Retinal pigment epithelial cell (primary cell): ENCODE measurements at places on chromosomes 4 and X.

- DNase-seq: no peak
These were observed 343.7 kb downstream of the PDHA2 start for GRCh38 chr4:96183611-96184010.

DNA sequence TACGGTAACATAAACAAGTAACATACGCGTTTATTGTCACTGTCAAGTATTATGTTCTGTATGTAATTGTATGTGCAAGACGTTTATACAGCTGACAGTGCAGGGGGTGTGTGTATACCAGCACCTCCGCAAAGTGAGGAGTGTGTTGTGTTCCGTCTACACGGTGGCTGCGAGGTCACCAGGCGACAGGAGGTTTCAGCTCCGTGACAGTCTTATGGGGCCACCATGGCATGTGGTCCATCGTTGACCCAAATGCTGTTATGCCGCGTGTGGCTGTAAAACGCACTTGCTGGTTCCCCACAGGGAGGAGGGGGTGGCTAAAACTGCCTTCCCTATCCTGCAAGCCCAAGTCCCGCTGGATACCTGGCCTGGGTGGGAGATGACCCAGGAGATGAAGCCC, 25.0 kb downstream of the NSG1 start:
- DNase-seq: no peak

GRCh38 chr4:129278868-129279267, 182.9 kb downstream of the C4orf33 start:
- DNase-seq: no peak

GRCh38 chr4:173398220-173398619, 696 bp downstream of the SCRG1 start:
- no peak for DNase-seq

DNA sequence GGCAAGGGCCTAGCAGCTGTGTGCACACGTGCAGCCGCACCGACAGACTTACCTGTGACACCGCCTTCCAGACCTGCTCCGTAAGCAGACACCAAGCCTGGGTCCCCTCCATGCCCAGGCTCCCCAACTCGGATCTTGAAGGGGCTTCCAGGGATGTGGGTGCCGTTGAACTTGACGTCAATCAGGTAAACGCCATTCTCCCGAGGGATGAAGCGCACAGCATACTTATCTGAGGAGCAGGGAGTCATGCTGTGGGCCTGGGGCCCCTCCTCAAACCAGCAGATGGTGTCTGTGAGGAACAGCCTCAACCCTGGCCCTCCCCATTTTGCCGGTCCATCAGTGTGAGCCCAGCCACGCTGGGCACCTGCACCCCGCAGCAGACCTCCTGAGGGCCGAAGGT, 24.5 kb downstream of the FLNA start:
- DNase-seq: no peak

DNA sequence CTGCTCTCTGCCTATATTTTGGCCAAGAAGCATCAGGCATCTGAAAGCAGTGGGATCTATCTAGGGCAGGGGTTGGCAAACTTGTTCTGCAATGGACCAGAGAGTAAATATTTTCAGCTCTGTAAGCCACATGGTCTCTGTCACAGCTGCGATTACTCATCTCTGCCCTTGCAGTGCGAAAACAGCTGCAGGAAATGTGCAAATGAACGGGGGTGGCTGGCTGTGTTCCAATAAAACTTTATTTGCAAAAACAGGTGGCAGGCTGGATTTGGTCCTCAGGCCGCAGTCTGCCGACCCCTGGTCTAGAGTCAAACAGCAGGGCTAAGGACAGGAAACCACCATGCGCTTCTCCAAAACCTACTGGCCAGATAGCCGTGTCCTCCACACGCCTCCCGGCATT, 48.6 kb downstream of the ACOX3 start:
- no peak for DNase-seq

- no peak for DNase-seq
These were observed 275.7 kb upstream of the RASGEF1B start for GRCh38 chr4:81747242-81747930.

DNA sequence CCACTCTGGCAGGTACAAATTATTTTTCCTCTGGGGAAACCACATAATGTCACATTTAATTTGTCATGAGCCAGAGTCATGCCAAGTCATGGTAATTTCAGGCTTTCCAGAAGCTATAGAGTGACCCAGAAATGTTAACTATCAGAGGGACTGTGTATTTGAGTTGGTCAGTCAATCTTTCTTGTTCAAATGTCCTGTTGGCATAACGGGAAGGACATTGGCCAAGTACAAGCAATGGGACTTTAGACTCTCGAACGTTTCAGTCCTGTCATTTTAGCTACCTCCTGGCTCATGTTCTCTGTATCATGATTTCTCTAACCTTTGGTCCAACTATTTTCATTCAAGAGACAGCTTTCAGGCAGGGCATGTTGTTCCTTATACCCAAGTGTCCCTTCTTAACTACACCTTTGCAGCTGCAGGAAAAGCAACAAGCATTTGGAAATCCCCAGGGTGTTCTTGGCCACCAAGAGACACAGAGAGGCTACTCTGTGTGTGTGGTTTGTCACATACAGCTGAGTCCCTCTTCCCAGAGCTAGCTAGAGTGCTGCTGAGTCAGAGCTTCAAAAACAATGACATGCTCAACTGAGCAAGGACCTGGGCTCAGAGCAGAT, 142.6 kb downstream of the EGF start:
- no peak for DNase-seq

- DNase-seq: no peak
These were observed 10.5 kb upstream of the THOC2 start for GRCh38 chrX:123743312-123743711.

- DNase-seq: peak; percentile 82
These were observed 32.0 kb downstream of the LIMCH1 start for GRCh38 chr4:41569961-41570360.

GRCh38 chrX:10514891-10515290, 105.5 kb downstream of the MID1 start:
- no peak for DNase-seq

- no peak for DNase-seq
These were observed 55.1 kb downstream of the RAB40A start for GRCh38 chrX:103464072-103464773.

DNA sequence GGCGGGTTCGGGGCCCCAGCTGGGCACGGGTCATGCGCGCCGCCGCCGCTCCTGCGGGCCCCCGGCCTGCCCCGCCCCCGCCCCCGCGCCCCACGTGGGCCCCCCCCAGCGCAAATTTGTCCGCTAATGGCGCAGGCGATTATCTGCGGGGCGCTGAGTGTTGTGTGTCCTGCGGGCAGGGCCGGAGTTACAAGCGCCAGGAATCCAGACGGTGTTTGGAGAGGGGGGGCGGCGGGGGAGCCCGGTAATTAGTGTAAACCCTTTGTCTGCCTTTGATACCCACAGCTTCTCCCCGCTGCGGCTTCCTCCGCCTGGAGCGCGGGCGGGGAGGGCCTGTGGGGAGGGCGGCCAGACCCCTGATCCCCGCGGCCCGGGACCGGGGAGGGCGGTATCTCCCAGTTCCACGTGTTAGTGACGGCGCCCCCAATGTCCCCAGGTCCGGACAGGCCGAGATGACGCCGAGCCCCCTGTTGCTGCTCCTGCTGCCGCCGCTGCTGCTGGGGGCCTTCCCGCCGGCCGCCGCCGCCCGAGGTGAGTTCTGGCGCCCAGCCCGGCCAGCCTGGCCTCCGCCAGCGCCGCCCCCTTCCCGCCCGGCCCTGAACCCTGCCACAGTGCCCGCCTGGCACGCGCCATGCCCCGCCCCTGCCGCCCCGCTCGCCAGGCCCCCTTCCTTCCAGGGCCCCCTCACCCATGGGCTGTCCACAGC, 761 bp downstream of the FGFRL1 start:
- DNase-seq: no peak

- DNase-seq: no peak
These were observed 114.1 kb upstream of the RAP2C start for GRCh38 chrX:132333351-132333750.

DNA sequence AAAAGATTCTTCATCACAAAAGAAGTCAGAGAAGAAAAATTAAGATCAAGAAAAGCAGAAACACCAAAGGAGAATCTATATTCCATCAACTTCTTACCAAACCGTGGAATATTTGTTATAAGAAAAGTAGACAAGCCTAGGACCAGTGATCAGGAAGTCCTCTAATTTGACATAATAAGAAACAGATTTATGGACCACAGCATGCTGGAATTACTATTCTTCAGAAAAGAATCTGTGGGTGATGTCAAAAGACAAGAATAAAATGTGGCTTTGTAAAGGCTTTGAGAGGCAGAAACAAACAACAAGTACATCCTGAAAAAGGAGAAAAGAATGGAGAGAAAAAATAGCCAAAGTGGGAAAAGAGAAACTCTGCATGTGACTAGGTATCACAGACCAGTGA, 123.3 kb downstream of the SLC10A7 start:
- no peak for DNase-seq

GRCh38 chr4:23268072-23268771, 575.5 kb downstream of the GBA3 start:
- DNase-seq: no peak

DNA sequence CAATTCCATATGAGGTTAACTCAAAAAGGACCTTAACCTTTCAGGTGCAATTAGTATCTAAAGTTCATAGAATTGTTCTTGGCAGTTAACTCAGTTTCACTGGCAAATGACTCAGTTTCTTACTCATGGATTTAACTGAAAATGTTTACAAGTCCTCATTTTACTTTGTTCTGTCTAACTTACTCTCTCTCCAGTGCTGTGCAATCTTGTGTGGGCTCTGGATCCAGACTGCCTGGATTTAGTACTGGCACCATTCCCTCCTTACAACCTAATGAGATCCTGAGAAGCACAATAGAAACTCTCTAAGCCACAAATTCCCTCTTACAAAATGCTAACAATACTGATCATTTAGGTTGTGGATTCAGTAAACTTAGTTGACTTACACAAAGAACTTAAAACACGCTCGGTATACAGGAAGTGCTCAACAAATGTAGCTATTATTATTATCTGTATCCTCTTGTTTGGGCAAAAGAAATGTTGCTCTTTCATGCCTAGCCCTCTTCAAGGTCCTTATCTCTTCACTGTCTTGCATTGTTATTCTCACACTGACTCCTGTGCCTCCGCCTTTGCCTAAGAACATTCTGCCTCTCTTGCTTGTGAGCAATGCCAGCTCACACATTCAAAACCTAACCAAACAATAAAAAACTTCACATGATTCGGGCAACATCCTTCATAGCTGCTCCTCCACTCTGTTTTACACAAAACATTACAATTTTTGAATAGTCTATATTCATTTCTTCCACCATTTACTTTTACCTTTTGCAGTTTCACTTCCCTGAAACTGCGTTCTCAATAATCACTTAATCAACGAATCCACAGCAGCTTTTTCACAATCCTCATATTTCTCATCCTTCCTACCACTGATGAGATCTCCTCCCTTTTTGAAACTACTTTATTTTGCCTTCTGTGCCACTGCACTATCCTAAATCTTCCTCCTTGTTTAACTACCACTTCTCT, 91.8 kb downstream of the PDE5A start:
- peak; percentile 49 for DNase-seq

DNA sequence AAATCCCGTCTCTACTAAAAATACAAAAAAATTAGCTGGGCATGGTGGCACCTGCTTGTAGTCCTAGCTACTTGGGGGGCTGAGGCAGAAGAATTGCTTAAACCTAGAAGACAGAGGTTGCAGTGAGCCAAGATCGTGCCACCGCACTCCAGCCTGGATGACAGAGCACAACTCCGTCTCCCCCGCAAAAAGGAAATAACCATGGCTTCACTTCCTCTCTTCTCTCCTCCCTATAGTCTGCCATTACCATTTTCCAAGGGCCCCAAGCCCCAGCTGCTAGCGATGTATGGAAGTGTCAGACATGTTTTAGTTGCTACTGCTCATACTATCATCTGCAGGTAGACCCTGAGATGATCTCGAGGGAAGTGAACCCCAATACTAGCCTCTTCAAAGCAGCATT, 177.3 kb upstream of the FAM9B start:
- no peak for DNase-seq

- peak; percentile 11 for DNase-seq
These were observed 558.2 kb downstream of the ZNF674 start for GRCh38 chrX:45986971-45987370.

DNA sequence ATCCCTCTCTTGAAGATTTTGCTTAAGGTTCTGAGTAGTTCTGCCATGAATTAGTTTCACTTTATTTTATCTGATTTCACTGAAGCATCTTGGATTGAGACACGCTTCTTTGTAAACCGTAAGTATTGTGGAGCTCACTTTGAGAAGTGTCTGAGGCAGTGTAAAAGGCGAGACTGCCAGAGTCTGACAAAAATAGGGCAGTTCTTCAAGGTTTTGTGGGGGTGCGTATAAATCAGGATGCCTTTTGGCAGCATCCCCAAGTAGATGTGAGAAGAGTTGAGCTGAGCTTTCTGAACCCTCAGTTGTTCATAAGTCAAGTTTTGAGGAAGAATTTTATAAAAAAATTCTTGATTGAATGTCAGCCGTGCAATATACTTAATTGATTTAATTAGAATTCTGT, 76.3 kb downstream of the RBPJ start:
- DNase-seq: no peak
